Vagina (tissue), 2 donors: ENCODE measurements at places on chromosomes 2 and 18. TPM values are rescaled to one million over a fixed set of nuclear protein-coding genes. Genes with fewer than 3 reads are reported as not detected.

ECEL1 gene
- not detected for total RNA-seq

DNA sequence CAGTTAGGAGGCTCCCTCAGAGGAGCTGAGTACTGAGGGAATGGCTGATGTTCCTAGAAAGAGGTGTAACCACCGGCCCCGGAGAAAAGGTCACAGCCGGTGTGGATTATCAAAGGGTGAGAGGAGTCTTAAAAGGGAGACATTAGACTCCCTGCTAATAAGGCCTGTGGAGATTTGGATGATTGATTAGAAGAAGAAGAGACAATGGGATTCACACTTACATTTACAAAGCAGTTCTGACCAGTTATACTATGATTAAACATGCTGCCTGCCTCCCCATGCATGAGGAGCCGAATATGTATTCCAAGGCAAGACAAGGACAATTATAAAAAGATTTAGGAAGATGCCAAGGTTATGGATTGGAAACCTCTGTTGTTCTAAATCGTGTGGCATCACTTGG, 302.4 kb downstream of the SLC4A3 start:
- DNase-seq = no peak

DNA sequence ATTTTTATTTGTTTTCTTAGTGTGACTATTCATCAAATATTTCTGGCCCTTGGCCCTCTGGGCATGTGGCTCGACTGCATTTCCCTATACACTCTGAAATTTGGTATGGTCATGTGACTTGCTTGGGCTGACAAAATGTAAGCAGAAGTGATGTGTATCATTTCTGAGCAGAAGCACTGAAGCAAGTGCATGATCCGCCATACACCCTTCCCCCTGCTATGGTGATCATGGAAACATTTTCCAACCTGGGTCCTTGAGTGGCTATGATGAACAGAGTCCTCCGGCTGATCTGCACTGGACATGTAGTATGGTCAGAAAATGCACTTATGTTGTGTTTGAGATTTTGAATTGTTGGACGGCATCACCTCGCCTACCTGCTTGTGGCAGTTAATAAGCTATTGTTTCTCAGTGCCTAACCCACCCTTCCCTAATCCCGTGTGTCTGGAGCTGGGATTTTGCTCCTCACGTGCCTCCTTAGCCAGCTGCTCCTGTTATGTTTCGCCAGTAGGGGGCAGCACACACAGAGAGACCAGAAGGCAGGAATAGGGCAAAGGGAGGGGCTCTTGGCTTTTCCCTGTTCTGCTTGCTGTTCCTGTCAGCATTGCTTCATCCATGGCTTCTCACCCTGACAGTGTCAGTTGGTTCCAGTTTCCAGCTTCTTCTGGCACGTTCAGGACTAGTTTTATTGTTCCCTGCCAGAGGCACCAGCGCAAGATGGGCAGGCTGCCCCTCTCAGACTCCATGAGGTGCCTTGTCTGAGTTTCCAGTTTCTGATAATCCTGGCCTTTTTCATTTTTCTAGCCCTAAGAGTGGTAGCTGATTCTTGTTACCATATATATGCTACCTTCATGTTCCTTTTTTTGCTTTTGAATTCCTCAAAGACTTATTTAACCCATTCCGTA, 207.4 kb downstream of the ARL6IP6 start:
- DNase-seq = no peak

DNA sequence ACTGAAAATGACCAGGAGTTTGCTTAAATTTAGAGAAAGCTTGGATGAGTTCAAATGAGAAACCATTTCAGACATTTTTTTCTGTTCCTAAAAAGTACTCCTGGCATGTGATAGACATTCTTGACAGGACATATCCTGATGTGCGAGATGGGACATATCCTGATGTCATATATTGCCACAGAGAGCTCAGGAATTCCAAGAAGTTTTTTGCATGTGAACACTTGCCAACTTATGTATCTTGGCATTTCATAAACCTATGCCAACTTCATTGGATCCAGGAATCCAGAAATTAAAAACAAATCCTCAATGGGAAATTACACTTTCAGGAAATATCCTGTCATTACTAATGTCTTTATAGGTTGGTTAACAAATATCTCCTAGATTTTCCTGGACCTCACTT, 2.9 kb upstream of the SERPINB3 start:
- no peak for DNase-seq

RFTN2 gene
- total RNA-seq = 10.8 TPM

TFCP2L1 gene
- 32.7 TPM for total RNA-seq

CTNNA2 gene
- total RNA-seq = 2.9 TPM
